Epithelial cell of esophagus (primary cell): ENCODE measurements at places on chromosomes 6 and 20.

GRCh38 chr6:3797231-3798054, 45.9 kb upstream of the PXDC1 start:
- peak; percentile 63 for DNase-seq

- no peak for DNase-seq
These were observed 160.1 kb upstream of the C6orf118 start for GRCh38 chr6:165469483-165469882.

DNA sequence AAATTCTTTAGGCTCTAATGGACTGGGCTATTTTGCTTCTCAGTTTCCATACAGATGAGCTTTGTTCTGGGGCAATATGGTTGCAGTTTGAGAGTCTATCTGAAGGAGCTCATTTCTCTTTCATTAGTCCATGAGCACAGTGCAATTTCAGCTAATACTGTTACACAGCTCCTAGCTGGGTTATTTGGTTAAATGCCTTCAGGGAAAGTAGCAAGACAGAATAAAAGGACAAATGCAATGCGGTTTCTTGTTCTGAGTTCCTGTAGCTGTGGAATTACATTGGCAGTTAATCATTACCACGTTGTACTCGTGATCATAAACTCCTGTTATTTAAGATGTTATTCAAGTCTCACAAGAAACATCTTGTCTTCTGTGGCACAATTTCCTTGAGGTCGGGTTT, 127.7 kb downstream of the BFSP1 start:
- DNase-seq = no peak

- DNase-seq = no peak
These were observed 507.2 kb upstream of the CHD6 start for GRCh38 chr20:42125426-42125825.

DNA sequence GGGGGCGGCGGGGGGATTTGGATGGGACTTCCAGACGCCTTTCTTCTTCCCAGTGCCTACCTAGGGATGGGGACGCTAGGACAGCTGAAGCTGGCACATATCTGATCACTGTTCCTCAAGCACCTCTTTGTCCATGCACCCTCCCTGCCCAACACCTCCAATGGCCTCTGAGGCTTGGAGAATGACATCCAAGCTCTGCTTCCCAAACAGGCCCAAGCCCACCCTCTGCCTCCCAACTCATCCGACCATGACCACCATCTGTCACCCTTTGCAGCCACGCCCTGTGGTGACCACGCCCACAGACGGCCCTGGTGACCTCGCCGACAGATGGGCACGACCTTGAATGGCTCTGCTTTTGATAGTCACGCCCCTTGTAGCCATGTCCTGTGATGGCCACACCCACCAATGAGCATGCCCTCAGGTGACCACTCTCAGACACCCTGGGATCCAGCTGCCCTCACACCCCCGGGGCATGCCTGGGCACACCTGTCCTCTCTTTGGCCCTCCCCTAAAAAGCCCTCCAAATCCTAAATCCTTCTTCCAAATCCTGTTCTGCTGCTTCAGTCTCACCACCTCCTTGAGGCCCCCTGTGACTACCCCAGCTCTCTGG, 51.0 kb downstream of the SSR1 start:
- DNase-seq = no peak

DNA sequence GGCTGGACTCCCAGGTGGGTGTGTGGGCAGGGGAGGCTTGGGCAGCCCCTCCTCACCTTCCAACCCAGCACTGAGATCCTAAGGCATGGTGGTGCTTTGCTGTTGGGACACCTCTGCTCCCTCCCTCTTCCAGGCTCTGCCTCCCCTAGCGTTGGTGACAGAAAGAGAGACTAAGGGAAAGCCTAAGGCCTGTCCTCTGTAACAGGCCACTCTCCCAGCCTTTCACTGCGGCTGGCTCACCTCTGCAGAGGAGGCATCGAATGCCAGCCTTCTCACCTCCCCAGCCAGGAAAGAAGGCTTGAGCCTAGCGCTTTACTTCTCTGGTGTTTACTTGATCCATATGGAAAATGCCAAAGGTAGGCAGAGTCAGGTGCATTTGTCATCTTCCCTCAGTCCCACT, 3.5 kb upstream of the CDH26 start:
- no peak for DNase-seq

- peak; percentile 51 for DNase-seq
These were observed 679 bp upstream of the PPDPF start for GRCh38 chr20:63519668-63520503.

- peak; percentile 20 for DNase-seq
These were observed 22.7 kb upstream of the TMEM181 start for GRCh38 chr6:158536891-158537798.

- no peak for DNase-seq
These were observed 154.9 kb downstream of the FARS2 start for GRCh38 chr6:5416250-5416649.

DNA sequence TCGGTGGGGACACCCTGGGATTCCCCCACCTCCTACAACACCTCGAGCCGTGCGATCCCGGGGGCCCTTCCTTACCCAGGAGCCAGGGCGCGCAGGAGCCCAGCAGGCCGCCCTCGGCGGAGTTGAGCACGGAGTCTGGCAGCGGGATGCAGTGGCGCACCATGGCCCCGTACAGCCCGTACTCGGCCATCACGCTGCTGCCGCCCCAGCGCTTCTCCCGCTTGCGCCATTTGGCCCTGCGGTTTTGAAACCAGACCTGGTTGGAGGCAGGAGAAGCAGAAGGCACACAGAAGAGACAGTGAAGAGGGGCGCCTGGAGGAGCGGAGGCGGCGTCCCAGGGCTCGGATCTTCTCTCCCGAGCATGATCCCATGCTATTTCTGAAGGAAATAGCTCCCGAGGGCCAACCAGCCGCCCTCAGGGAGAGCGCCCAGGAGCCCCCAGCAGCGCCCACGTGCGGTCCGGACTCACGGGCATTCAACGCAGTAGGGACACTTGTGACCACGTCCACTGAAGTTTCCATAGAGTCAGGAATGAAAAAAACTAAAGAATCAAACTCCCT, 4.3 kb downstream of the VSX1 start:
- DNase-seq = peak; percentile 33

GRCh38 chr20:57783956-57784837, 74.4 kb upstream of the PMEPA1 start:
- no peak for DNase-seq

DNA sequence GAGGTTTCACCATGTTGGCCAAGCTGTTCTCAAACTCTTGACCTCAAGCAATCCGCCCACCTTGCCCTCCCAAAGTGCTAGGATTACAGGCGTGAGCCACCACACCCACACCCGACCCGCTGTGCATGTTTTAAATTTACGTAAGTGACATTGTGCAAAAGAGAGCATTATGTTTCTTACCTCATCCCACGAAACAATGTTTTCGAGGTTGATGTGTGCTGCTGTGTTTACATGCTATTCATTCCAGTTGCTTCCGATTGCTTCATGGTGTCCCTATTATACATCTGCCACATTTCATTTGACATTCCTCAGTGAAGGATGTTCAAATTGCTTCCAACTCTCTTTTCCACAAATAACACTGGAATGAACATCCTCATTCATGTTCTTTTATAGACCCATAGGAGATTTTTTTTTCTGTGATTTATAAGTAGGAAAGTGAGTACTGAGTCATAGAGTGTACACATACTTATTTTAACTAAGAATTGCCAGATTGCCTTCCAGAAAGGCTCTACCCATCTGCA, 403.9 kb upstream of the JARID2 start:
- peak; percentile 43 for DNase-seq

- no peak for DNase-seq
These were observed 159.6 kb downstream of the SASH1 start for GRCh38 chr6:148502083-148502772.
